ENCODE measurements at places on chromosomes 1 and 21.

DNA sequence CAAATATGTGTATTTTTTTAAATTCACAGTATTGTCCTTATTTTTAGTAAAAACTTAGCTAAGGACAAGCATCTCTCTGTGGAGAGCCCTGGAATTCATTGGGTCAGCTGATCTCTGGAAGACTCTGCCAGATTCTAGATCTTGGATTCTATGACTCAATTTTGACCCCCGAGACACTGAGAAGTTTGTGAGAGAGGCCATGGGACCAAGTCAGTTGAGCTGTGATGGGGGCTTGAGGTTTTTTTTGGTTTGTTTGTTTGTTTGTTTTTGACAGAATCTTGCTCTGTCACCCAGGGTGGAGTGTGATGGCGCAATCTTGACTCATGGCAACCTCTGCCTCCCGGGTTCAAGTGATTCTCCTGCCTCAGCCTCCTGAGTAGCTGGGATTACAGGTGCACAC lies 13.5 kb downstream of the SHISA4 start:
- no peak for DNase-seq

DNA sequence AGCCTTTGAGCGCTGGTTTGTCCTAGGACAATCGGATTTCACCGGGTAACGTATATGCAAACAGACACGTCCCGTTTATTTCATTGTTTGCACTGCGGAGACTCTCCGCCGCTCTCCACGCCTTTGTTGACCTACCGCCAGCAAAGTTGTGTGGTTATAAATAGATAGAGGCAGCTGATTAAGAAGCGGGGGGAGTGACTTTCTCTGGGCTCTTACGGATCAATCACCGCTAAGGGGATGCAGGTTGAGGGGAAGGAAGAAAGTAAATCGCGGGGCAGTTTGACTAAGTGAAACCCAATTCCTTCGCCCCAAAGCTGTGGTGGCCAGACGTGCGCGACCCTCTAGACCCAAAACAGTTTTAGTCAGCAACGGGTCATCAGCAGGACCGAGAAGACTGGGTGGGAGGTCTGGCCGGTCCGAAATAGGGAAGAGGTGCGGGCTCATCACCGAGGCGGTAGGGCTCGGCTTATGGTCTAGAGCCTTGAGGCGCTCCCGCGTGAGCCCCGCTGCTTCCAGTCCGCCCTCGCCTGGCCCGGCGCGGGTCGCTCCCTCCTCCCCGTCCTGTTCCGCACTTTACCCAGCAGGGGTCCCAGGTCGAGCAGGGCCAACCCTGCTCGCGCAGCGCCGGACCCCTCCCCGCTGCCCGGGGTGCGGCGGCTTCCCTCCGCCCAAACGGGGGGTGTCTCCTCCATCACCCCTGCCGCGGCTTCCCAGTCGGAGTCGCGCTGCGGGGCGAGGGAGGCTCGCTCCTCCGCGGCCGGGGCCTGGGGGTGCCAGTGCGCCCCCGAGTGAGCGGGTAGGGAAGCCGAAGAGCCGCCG lies 120.8 kb upstream of the RRP15 start:
- DNase-seq, result peak; percentile 60

DNA sequence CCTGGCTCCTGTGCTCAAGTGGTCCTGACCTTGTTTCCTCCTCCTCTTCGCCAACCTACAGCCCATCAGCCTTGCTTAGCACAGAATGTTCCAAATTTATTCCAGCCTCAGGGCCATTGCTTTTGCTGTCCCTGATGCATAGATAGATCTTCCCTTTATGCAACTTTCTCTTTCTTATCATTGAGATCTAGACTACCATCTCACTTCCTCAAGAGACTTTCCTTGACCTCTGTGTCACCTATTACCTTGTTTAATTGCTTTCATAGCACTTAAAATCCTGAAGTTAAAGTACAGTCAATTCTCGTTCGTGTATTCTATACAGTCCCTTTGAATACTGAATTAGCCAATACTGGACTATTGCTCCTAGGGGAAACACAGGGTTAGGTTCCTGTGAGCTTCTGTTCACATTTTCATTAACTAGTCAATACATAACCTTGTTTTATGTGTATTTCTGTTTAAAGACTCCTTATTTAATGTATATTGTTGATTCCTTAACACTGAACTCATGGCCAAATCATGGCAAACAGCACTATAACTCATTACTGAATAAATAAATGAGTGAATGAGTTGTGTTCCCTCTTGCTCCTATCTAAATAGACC lies 26.2 kb upstream of the MCOLN3 start:
- no peak for DNase-seq

DNA sequence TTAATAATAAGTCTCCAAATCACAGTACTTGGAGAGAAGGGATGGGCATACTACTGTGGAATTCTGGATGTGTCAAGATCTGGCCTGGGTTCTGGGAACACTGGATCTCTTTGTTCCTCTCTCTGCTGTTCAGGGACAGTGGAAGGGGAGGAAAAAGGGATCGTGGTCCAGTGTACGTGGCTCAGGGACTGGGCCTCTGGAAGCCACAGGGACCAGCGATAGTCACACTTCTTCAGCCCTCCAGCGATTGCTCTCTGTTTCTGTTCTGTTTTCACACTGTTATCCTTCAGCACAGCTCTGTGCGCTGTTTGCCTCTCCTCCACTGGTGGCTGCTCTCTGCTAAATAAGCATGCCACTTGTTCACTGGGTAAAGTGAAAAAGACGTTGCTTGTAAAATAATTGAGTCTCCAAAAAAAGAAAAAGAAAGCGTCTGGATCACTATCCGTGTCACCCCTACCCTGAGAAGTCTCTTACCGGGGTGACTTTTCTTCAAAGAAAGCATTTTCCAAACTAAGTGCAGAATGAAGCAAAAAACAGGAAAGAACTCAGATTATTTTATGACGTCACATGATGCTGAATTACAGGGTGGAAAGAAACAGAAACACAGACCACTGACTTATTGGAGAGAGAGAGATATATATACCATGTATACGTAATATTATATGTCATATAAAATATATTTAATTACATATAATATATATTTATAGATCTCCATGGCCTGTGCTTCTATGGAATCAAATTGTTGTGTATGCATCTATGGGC lies 279.4 kb downstream of the RGS7 start:
- DNase-seq, result no peak

DNA sequence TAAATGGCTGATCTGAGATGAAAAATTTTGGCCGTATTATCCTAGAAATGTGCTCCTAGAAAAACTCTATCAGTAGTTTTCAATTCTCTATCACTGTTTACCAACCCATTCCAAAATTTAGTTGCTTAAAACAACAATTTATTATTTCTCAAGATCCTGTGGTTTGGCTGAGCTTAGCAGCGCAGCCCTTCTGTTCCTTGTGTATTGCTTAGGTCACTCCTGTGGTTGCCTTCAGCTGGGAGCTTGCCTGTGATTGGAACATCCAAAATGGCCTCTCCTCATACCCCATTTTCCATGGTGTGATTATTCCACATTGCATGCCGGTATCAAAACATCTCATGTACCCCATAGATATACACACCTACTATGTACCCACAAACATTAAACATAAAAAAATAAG lies 22.8 kb upstream of the STUM start:
- DNase-seq, result no peak

DNA sequence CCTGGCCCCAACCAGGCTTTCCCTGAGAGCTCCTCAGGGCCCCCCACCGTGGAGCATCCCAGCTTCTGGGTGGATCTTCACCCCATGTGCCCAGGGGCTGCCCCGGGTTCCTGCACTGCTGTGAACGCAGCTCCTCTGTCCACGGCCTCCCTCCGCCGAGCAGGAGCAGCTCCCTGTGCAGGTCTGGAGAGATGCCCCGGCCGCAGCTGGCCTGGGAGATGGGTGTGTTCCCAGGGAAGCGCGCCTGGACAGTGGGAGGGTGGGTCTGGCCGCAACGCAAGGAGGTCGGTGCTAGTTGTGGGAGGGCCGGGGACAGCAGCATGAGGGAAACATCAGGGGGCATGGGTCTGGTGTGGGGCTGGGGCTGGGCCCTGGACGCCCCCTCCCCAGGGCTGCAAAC lies 71.3 kb downstream of the MORN1 start:
- no peak for DNase-seq

- no peak for DNase-seq
Observed at GRCh38 chr1:58839147-58839795, 55.4 kb upstream of the JUN start.

DNA sequence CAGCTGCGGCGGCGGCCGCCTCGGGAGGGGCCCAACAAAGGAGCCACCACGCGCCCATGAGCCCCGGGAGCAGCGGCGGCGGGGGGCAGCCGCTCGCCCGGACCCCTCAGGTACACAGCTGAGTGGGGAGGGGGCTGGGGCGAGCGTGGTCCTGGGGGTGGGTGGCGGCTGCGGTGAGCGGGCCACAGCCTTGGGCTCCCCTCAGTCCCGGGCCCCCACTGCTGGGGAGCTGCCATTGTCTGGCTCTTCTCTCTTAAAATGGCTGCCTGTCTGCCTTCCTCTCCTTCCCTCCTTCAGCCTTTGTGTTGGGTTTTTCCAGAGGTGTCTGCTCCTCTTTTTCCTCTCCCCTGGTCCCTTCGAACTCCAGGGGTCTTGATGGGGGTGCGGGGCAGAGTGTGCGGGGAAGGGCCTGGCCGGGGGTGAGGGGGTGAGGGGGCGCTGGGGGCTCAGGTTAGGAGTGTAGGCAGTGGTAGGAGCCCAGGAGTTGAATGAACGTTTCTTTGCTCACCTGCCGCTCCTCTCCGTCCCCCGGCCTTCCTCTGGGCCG lies 1.7 kb downstream of the ARID1A start:
- DNase-seq, result peak; percentile 25

DNA sequence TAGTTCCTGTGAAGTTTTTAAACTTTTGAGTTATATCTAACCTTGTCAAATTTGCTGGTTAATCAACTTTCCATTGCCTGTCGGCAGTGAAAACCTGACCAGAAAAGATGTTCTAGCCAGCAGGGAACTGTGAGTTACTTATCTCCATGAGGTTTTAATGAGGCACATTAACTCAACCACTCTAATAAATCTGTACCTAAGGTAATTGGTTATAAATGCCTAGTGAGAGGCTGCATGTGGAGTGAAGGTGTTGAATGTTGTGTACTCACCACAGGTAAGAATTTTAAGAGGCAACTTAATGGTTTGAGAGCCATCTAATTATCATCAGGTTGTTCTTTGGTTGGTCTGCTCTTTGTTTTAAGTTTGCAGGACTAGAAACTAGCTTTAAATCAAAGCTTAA lies 138.4 kb upstream of the LHX8 start:
- no peak for DNase-seq

DNA sequence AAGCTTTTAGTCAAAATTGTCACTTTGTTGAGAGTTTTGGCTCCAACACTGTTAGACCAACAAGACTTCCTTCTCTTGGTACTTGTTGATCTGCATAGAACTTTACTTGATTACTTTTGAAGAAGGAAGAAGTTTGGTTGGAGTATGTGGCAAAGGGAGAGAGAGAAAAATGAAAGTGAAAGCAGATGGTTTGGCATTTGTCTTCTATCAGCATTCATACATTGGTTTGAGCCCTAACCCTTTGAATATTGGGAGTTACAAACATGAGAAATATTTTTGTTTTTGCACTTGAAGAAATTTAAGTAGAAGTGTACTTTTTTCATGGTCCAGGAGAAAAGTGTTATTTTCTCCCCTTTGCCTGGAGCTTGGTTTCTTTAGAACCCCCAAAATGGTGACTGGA lies 169.8 kb downstream of the ADGRL4 start:
- DNase-seq, result no peak
